Mesothelial cell of epicardium (in vitro differentiated cells): ENCODE measurements at places on chromosomes 7 and 10. TPM values are rescaled to one million over a fixed set of nuclear protein-coding genes. Genes with fewer than 3 reads are reported as not detected.

DNA sequence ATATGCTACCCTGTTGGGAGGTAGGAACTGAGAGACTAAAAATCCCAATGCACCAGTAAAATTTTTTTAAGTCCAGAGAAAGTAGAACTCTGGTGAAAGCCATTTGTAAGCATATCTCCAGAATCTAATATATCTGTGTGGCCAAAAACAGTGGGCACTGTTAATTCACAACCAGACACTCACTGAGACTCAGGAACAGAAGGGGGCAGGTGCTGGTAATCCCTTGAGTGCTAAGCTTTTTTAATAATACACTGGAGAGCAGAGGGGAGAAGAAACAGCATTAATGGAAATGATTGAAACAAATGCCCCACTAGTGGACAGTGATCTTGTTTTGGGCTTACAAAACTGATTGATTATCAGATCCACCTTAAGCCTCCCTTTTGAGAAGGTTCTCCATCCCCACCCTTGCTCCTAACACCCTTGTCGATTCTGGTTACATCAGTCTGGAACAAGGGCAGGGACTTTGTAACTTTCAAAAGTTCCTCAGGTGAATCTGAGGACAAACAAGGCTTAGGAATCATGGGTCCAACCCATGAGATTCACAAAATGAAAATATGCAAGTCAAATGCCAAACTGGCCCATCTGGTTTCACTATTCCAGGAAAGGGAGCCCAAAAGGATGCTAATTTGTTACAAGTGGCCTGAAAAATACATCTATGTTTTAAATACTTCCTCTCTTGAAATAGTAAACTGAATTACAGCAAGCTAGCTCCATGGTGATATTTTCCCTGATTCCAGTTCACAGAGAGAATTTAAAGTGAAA is 29.7 kb downstream of the PLXNA4 start:
- DNase-seq, result no peak
- no peaks in the 10 kb centered on the region for H3K36me3 ChIP-seq
- no peak overlapping the region for H3K27ac ChIP-seq
- H3K4me1 ChIP-seq, result no peaks in the 10 kb centered on the region
- no peak overlapping the region for H3K4me3 ChIP-seq

- peaks cover 11% of the 10 kb centered on the region for H3K27me3 ChIP-seq
- H3K27ac ChIP-seq, result no peak overlapping the region
- DNase-seq, result no peak
- H3K4me1 ChIP-seq, result no peaks in the 10 kb centered on the region
- H3K4me3 ChIP-seq, result no peak overlapping the region
- H3K36me3 ChIP-seq, result no peaks in the 10 kb centered on the region
Measured at GRCh38 chr7:38300175-38300574, 26.7 kb upstream of the TARP start.

DNA sequence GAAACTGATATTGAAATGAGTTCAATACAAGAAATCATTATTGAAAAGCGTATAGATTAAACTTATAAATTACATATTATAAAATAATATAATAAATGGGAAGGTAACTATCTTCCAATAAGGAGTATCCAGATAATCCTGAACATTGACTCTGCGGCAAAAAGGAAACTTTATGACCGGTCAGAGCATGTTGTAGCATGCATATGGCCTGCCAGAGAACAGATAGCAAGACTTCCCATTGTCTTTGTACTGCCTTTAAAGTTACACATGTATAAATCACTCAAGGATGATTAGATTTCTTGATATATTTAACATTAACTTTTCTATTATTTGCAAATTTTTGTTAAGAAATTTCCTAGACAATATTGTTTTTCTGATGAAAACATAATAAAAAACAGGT is 56.2 kb upstream of the ETV1 start:
- H3K27ac ChIP-seq, result no peak overlapping the region
- H3K4me3 ChIP-seq, result no peak overlapping the region
- no peaks in the 10 kb centered on the region for H3K36me3 ChIP-seq
- H3K27me3 ChIP-seq, result no peaks in the 10 kb centered on the region

DNA sequence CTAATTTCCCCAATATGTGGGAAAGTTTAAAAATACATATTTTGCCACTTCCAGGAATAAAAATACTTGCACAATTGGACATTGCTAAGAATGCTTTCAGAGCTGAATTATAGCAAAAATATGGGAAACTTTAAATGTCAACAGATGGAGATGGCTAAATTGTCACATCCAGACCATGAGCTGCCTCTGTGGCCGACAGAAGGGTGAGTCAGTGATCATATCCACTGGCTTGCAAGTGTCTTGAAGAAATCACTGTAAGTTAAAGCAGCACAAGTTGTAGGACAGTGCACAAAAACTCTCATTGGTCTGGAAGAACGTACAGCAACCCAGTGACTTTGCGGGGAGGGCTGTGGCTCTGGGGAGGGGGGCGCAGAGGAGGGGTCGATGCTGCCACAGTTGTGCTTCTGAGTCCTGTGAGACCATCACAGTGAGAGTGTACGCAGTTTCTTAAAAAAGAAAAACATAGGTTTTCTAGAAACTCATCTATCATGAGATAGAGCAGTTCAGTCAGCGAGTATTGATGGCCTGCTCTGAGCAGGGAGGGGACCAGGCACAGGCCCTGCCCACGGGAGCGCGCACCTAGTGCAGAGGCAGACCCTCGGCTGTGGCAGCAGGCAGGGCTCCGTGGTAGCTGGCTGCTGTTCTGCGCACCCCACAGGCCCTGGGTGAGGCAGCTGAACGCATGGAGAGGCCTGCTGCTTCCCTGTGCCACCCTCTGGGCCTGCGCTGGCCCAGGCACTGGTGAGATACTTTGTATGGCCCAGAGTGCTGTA is 25.5 kb downstream of the LRRC27 start:
- H3K27ac ChIP-seq, result no peak overlapping the region
- DNase-seq, result no peak
- H3K36me3 ChIP-seq, result peaks cover 3% of the 10 kb centered on the region
- no peaks in the 10 kb centered on the region for H3K4me1 ChIP-seq

DNA sequence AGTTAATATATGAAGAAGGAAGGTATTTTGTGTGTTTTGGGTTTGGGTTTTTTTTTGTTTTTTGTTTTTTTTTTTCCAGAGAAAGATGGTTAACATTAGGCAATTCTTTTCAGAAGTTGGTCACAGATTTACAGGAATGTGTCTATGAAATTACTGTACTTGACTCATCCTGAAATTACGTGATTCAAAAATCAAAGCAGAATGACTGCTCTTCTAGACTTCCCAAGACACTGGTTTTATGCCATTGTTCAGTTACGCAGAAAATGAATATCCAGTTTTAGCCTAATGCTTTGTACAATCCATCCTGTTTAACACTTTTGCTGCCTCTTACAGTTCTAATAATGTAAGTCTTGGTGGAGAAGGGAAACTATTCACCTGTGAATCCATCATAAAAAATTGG is 39.7 kb upstream of the CELF2 start:
- H3K4me1 ChIP-seq, result peaks cover 6% of the 10 kb centered on the region
- H3K4me3 ChIP-seq, result no peak overlapping the region
- DNase-seq, result no peak
- peaks cover 57% of the 10 kb centered on the region for H3K27me3 ChIP-seq
- H3K27ac ChIP-seq, result no peak overlapping the region

GRCh38 chr7:117458977-117459583 is 20.7 kb upstream of the CFTR start:
- H3K27ac ChIP-seq, result no peak overlapping the region
- DNase-seq, result no peak
- H3K4me3 ChIP-seq, result no peak overlapping the region
- no peaks in the 10 kb centered on the region for H3K36me3 ChIP-seq

DNA sequence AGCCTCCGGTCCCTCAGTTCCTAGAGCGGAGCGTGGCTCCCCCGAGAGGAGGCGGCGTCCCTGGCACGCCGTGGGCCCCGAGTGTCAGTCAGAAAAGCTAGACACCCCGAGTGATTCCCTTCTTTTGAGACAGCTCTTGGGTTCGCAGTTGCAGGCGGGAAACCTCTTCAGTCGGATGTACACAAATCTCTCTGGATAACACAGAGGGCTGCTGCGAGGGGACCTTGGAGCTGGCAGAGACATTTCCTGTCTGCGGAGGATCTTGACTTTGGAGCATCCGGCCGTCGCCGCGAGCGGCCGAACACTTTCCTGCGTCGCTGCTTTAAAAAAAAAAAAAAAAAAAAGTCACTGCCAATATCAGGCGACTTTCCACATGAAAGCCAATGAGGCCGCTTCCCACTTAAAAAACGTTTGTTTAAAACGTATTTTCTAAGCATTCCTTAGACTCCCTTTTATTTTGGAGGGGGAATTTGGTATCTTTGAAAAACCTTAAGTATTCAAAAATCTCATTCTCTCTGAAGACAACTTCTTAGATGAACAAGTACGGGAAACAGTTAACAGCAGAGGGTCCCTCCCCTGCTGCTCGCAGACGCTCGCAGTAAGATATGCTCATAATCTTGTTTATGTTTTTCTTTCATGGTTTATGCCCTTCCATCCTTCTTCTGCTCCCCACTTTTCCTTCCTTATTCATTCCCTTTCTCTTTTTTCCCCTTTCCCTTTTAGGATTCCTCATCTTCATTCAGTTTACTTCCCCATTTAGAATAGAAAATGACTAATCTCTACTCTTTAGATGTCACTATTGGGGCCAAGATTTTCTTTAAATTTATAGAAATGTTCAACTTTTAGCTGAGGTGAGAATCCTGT is 10.0 kb downstream of the HHEX start:
- H3K27ac ChIP-seq, result peak overlapping the region; percentile 79
- DNase-seq, result peak; percentile 46
- H3K36me3 ChIP-seq, result no peaks in the 10 kb centered on the region
- H3K4me1 ChIP-seq, result peaks cover 20% of the 10 kb centered on the region
- peaks cover 93% of the 10 kb centered on the region for H3K27me3 ChIP-seq

GRCh38 chr7:131931370-131931769 is 374.9 kb upstream of the PODXL start:
- no peaks in the 10 kb centered on the region for H3K4me1 ChIP-seq
- no peak overlapping the region for H3K4me3 ChIP-seq
- no peak for DNase-seq
- H3K27me3 ChIP-seq, result peaks cover 85% of the 10 kb centered on the region
- no peaks in the 10 kb centered on the region for H3K36me3 ChIP-seq

- no peaks in the 10 kb centered on the region for H3K36me3 ChIP-seq
- H3K27ac ChIP-seq, result no peak overlapping the region
- DNase-seq, result no peak
Measured at GRCh38 chr7:72298912-72299311, 113.2 kb downstream of the CALN1 start.

- no peak overlapping the region for H3K27ac ChIP-seq
- no peaks in the 10 kb centered on the region for H3K36me3 ChIP-seq
- DNase-seq, result no peak
- H3K4me3 ChIP-seq, result no peak overlapping the region
- no peaks in the 10 kb centered on the region for H3K27me3 ChIP-seq
- peaks cover 6% of the 10 kb centered on the region for H3K4me1 ChIP-seq
Measured at GRCh38 chr7:76513817-76514799, 3.8 kb downstream of the UPK3B start.

GRCh38 chr7:101589052-101589451 is 40.0 kb downstream of the MYL10 start:
- H3K4me1 ChIP-seq, result peaks cover 53% of the 10 kb centered on the region
- H3K27me3 ChIP-seq, result peaks cover 36% of the 10 kb centered on the region
- H3K36me3 ChIP-seq, result no peaks in the 10 kb centered on the region

DNA sequence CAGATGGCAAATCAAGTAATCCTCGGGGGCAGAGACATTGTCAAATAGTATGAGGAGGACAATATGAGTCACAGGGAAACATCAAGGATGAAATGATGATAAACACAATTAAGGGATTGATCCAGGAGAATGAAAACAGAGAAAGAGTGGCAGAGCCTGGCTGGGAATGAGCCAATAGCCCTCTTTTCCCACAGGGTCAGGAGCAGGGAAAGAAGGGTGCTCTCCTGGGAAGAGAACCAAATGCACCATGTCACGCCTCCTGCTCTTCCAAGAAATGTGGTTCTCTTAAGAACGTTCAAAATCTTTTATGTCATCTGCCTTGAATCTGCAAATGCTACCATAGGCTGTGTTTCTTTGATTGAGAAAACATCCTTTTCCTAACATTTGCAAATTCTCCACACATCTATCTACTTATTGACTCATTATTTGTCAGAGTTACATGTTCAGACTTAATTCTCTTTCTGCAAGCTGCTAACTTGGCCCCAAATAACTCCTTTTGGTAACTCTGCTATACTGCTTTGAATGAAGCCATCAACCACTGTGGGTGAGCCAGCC is 50.6 kb downstream of the HIPK2 start:
- no peaks in the 10 kb centered on the region for H3K27me3 ChIP-seq
- H3K4me3 ChIP-seq, result no peak overlapping the region
- peaks cover 21% of the 10 kb centered on the region for H3K36me3 ChIP-seq
- no peak overlapping the region for H3K27ac ChIP-seq
- no peak for DNase-seq

- H3K36me3 ChIP-seq, result no peaks in the 10 kb centered on the region
- no peaks in the 10 kb centered on the region for H3K27me3 ChIP-seq
- no peak overlapping the region for H3K27ac ChIP-seq
- peaks cover 2% of the 10 kb centered on the region for H3K4me1 ChIP-seq
- no peak overlapping the region for H3K4me3 ChIP-seq
- DNase-seq, result no peak
Measured at GRCh38 chr10:77072836-77073662, 564.6 kb downstream of the KCNMA1 start.

- DNase-seq, result no peak
- H3K36me3 ChIP-seq, result no peaks in the 10 kb centered on the region
- H3K27me3 ChIP-seq, result peaks cover 12% of the 10 kb centered on the region
- H3K27ac ChIP-seq, result no peak overlapping the region
Measured at GRCh38 chr7:28356619-28357018, 55.7 kb upstream of the CREB5 start.

DNA sequence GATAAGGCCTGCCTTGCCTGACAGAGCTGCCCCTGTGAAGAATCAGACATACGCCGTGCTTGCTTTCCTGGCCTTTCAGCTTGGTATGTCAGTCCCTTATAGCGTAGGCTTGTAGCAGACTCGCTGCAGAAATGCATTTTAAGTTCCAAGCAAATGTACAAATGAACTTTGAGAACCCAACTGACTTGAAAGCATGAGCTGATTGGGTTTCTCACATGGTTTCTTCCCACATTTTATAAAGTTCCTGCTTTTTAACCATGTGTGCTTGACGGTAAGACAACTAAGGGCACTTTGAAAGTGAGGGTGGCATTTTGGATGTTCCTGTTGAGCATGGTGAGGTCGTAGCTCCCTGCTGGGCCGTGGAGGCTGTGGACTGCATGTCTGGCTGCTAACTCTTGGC is 62.6 kb downstream of the CCNY start:
- DNase-seq, result no peak
- H3K36me3 ChIP-seq, result no peaks in the 10 kb centered on the region
- H3K27me3 ChIP-seq, result no peaks in the 10 kb centered on the region
- no peak overlapping the region for H3K4me3 ChIP-seq
- H3K27ac ChIP-seq, result no peak overlapping the region
- H3K4me1 ChIP-seq, result peaks cover 29% of the 10 kb centered on the region

The UCN3 gene
- not detected in 3 replicates for total RNA-seq

The C1QL3 gene
- total RNA-seq, result not detected in 3 replicates

The COBL gene
- 0.66 to 1.2 TPM (median 0.75 TPM) in 3 replicates for total RNA-seq

The OR13A1 gene
- 0.13 to 0.35 TPM (median 0.16 TPM) in 3 replicates for total RNA-seq

The PDE6C gene
- total RNA-seq, result not detected in 3 replicates

The NUPR2 gene
- not detected in 3 replicates for total RNA-seq

The TUBAL3 gene
- 0.11 to 0.22 TPM in 2 of 3 replicates, not detected in the other for total RNA-seq

The INA gene
- total RNA-seq, result 1.1 to 1.2 TPM (median 1.2 TPM) in 3 replicates

The FGF8 gene
- total RNA-seq, result not detected in 3 replicates
